ENCODE measurements at places on chromosomes 16 and 17.

GRCh38 chr16:66064801-66065530 is 301.5 kb upstream of the CDH5 start:
- no peak for DNase-seq

DNA sequence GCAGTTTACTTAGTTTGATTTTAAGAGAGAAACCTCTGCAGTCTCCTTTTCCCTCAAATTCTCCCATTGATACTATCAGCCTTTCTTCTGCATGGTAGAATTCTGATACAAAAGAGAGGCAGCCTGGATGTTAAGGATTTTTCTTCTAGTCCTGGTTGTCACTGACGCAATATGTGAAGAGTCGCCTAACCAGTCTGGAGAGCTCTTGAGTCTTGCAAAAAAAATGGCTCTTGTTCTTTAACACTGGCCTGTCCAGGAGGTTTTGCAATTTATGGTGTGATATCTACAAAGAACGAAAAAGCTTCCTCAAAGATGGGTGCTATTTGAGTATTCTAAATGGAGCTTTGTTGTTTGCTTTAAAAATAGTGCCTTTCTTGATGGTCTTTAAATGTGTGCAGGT is 28.9 kb downstream of the COX10 start:
- DNase-seq = no peak

- DNase-seq = no peak
Observed at GRCh38 chr17:19311421-19312215, 50.9 kb downstream of the B9D1 start.

- no peak for DNase-seq
Observed at GRCh38 chr17:10075919-10076318, 122.5 kb downstream of the GAS7 start.

- no peak for DNase-seq
Observed at GRCh38 chr17:3870871-3871306, 22.0 kb downstream of the CAMKK1 start.

- no peak for DNase-seq
Observed at GRCh38 chr17:42577140-42577531, 393 bp downstream of the PSMC3IP start.

GRCh38 chr17:20008242-20009051 is 712 bp upstream of the SPECC1 start:
- DNase-seq = no peak

DNA sequence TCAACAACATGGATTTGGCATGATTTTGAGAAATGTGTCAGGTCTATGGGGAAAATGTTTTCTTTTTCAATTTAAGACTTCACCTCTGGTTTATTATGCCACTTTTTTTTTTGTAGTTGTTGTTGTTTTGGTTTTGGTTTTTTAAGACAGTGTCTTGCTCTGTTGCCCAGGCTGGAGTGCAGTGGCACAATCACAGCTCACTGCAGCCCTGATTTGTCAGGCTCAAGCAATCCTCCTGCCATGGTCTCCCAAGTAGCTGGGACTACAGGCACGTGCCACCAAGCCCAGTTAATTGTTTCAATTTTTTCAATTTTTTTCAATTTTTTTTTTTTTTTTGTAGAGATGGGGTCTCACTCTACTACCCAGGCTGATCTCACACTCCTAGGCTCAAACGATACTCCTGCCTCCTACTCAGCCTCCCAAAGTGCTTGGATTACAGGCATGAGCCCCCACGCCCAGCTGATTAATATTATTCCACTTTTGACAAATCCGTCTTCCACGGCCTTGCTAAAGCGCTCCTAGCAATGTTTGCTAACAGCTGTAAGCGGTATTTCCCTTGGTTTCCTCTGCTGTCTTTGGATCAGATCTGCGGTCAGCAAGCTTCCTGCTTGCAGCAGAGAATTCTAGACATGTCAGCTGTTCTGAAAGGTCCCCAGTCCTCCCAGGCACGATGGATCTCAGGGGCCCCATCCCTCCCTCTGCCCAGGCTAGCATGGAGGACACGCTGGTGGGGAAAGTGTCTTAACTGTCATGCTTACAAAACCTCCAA is 7.0 kb upstream of the MILR1 start:
- no peak for DNase-seq

GRCh38 chr17:72684405-72685020 is 408.0 kb downstream of the SLC39A11 start:
- DNase-seq = no peak

- DNase-seq = no peak
Observed at GRCh38 chr16:29757950-29758466, 12.2 kb upstream of the C16orf54 start.

DNA sequence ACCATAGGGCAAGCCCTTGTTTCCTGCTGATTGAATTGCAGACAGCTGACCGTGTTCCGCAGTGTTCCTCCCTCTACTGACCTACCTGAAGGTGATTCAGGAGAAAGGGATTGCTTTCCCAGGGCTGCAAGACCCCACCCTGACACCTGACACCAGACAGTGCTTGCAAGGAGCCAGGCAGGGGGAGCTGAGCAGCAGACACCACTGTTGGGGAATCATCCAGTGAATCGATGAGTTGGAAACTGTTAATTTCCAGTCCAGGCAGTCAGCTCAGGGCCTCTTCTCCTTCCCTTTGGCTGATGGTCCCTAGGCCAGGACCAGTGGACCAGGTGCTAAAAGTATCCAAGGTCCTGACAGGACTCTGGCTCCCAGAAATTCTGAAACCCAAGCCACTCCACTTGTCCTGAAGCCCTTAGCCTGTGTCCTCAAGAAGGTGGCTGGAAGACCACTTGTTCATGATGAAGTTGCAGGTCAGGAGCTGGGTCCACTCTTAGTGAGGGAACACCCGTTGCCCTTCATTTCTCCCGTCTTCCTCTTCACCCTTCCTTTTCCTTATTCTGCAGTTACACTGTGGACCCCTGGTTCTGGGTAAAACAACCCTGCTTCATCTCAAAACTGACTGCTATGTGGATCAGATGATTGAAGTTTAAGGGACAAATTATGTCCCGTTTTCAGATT is 9.5 kb upstream of the UNK start:
- no peak for DNase-seq

GRCh38 chr17:55320594-55321426 is 56.0 kb downstream of the HLF start:
- DNase-seq = no peak

GRCh38 chr16:75195811-75196790 is 10.9 kb downstream of the CTRB2 start:
- no peak for DNase-seq

DNA sequence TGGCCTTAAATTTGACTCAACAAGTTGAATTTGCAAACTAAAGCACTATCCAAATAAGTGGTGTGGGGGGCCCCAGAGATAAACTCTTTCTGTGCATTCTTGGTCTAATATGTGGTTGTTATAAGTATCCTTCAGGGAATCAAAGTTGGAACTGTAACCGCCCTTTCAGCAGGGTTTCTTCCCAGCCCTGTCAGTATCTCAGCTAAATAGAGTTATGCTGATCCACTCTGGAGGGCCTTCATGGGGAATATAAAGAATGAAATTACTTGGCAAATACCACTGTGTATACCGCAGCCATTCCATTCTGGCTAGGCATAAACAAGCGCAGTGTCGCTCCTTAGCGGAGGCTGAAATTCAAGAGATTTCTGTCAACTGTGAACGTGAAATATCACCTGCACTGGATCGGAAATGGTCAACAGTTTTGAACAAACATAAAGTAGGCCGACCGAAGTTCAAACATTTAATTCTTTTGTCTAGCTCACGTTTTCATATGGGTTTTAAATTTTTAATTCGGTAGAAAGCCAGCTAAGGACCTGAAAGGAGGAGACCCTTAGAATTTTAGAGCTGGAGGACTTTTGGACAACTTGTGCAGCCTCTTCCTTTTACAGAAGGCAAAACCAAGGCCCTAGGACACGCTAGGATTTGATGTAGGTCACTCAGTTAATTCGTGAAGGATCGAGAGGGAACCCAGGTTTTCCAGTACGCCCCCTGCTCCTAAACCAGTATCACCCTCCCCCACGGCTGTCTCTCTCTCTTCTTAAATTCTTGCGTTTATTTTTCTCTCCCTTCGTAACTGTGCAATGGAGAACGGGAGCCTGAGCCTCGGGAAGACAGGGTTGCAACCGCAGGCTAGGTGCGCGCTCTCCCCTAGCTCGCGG is 74.7 kb downstream of the CHD9 start:
- no peak for DNase-seq

GRCh38 chr17:35448214-35448898 is at the start of gene SLFN13:
SLFN13 (minus strand) TSS chr17:35448766; CDS start chr17:35445680, 3,086 bp downstream.
- peak; percentile 70 for DNase-seq

DNA sequence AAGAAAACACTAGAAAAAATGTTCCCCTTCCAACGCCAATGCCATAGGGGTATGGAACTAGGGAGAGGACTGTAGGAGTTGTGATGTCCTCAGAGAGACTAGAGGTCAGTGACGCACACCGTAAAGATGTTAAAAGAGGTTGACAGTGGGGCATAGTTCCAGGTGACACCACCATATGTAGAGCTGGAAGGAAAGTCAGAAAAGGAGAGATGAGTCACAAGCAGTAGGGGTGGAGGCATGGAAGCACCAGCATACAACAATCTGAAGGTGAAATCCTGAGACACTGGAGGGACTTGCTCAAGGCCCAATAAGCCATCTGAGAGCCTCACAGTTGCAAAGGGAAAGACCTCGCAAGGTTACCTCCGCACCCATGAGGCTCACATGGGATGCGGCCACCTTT is 76.0 kb downstream of the ZNF18 start:
- no peak for DNase-seq

- DNase-seq = no peak
Observed at GRCh38 chr17:69060822-69061221, at the start of gene ABCA9. ABCA9 (minus strand) TSS chr17:69060927; CDS start chr17:69051126, 9,801 bp downstream.

GRCh38 chr17:22570144-22570845 is 878.0 kb downstream of the KCNJ18 start:
- DNase-seq = no peak

Data from activated naive CD4-positive, alpha-beta T cell (primary cell).